Transverse colon (tissue), 4 donors: ENCODE measurements at places on chromosomes 7 and 10. TPM values are rescaled to one million over a fixed set of nuclear protein-coding genes. Genes with fewer than 3 reads are reported as not detected.

Gene EIF5AL1
- not detected for total RNA-seq

GRCh38 chr7:47035522-47035921 is 546.4 kb downstream of the TNS3 start:
- H3K27ac ChIP-seq, result no peak overlapping the region
- no peaks in the 10 kb centered on the region for H3K36me3 ChIP-seq
- no peak for DNase-seq
- no peaks in the 10 kb centered on the region for H3K27me3 ChIP-seq

GRCh38 chr7:33904681-33905388 is 504 bp upstream of the BMPER start:
- peaks cover 20% of the 10 kb centered on the region for H3K4me1 ChIP-seq
- H3K27me3 ChIP-seq, result peaks cover 71% of the 10 kb centered on the region
- H3K27ac ChIP-seq, result peak overlapping the region; percentile 66

DNA sequence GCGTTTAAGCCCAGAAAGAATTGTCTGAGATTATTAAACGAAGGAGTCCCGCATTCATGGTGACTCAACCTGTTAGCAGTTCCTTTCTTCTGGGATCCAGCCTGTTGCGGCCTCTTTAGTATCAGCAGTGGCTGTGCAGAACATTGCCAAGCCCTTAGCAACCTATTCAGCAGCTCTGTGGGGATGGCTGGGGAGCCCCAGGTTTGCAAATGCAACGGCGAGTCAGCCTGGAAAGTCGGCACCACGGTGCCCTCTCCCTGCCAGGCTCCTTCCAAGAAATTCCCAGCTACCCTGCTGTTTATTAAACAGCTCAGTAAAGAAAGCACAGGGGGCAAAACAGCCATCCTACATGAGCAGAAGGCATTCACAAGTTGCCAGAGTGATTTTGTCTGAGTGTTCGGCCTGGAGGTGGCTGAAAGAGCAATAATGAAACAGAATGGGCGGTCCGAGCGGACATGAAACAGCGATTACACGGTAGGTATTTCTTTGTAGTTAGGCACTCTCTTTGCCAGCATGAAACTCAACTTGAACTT is 198.3 kb downstream of the BAMBI start:
- no peak overlapping the region for H3K4me3 ChIP-seq
- no peaks in the 10 kb centered on the region for H3K36me3 ChIP-seq
- H3K27me3 ChIP-seq, result no peaks in the 10 kb centered on the region
- H3K4me1 ChIP-seq, result no peaks in the 10 kb centered on the region
- no peak for DNase-seq
- H3K27ac ChIP-seq, result no peak overlapping the region

DNA sequence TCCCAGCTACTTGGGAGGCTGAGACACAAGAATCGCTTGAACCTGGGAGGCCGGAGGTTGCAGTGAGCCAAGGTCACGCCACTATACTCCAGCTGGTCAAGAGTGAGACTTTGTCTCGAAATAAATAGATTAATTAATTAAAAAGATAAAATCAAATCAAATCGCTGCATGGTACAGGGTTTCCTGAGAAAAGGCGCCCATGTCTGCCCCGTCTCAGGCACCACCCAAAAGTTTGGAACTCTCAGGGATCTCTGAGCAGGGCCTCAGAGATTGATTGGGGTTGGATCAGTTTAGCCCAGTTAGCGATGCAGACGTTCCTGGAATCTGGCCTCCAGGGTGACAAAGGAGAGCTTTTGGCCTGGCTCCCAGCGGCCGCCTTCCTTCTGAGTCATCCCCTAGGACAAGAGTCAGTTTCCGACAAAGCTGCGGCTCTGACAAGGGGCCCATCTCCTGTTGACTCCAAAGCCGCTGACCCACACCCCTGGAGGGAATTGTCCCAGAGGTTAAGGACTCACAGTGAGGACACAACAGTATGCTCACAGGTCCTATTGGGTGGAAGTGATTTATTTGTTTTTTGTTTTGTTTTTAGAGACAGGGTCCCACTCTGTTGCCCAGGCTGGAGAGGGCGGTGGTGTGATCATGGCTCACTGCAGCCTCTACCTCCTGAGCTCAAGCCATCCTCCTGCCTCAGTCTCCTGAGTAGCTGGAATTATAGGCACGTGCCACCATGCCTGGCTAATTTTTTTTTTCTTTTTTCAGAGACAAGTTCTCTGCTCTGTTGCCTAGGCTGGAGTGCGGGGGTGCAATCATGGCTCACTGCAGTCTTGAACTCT is 6.8 kb downstream of the ORAI2 start:
- peak overlapping the region; percentile 32 for H3K27ac ChIP-seq
- no peaks in the 10 kb centered on the region for H3K36me3 ChIP-seq
- H3K27me3 ChIP-seq, result no peaks in the 10 kb centered on the region
- no peak overlapping the region for H3K4me3 ChIP-seq
- H3K4me1 ChIP-seq, result no peaks in the 10 kb centered on the region

DNA sequence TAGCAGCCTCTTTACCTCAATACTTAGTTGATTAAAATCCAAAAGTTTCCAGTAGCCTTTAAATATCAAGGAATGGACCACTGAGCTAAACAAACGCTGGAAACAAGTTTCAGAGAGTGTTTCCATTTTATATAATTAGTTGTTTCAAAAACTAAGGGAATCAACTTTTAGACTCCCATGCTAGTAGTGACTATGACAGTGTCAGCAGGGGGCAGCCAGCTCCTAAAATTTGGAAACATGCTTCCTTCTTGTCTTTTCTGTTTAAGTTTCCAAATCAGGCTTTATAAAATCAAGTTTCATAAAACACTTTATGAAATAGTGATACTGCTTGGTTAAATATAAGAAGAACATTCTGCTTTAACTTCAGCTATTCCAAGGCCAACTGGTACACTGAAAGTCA is 138.2 kb upstream of the TMEM229A start:
- H3K27me3 ChIP-seq, result no peaks in the 10 kb centered on the region
- DNase-seq, result no peak
- no peaks in the 10 kb centered on the region for H3K4me1 ChIP-seq
- H3K27ac ChIP-seq, result no peak overlapping the region
